Cardiac fibroblast (primary cell): ENCODE measurements at places on chromosomes 16 and 17.

DNA sequence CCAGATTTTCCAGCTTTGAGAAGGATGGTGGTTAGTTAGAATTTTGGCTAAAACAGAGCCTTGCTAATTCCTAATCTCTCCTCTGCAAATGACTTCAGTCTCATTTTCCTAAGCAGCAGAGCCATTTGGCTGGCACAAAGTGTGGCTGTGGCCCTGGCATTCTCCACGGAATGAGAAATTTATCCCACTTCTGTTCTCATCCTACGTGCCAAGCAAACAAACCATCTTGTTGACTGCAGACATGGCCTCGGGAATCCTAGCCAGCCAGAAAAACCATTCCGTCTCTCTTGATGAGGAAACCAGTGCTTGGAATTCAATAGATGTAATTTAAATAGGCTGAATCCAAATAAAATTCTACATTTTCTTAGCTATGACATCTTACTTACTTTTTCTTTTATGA is 34.1 kb upstream of the ELAC2 start:
- DNase-seq = no peak

DNA sequence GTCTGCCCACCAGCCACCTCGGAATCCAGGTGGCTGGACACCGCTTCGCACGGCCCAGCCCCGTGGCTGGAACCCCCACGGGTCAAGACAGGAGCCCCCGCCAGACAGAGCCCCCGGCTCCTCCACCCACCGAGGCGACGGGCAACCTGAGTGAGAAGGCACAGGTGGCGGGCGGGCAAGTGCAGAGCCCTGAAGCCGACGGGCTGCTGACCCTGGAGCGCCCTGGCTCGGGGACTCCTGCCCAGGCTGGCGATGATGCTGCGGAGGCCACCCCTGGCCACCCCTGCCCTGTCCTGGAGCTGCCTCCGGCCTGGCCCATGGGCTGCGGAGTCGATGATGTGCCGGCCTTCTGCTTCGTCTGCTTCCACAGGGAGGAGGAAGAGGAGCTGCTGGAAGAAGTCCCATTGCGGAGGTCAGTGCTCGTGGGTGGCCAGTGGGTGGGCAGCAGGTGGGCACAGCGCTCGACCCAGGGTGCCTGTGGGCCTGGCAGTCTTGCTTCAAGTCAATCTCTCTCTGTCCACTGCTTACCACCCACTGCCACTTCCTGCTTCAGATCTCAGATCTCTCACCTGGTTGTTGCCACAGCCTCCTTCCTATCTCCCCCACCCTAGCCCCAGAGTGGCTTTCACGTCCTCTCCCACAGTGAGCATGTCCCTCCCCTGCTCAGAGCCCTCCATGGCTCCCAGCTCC is 33.1 kb upstream of the SBK1 start:
- DNase-seq = no peak

DNA sequence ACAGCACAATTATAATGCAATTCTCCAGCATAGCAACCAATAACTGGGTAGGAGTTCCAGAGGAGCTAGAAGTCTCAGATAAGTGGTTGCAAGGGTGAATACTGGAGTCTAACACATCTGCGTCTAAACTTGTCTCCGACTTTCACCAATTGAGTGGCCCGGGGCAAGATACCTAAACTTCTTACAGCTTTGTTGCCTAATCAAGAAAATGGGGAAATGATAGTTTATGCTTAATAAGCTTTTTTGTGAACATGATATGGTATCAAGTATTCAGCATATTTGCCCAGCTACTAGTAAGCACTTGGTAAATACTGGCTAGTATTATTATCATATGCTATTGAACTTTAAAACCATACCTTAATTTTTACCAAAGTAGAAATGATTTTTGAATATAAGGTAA is 183.5 kb downstream of the KCNJ2 start:
- no peak for DNase-seq

GRCh38 chr16:2512735-2513404 is 882 bp upstream of the ATP6V0C start:
- DNase-seq = no peak

DNA sequence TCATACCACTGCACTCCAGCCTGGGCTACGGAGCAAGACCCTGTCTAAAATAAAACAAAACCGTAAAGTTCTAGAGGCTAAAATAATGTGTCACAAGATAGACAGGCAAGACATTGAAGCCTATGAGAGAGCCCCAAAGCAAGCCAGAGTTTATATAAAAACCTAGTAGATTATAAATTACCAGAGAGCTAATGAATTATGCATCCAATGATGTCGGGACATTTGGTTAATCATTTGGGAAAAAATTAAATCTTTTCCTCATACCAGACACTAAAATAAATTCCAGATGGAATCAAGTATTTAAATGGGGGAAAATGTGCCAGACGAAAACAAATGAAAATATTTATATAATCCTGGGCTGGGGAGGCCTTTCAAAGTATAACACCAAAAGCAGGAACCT is 24.2 kb downstream of the CCDC40 start:
- no peak for DNase-seq

- DNase-seq = no peak
Observed at GRCh38 chr17:30476726-30477082, 504 bp upstream of the GOSR1 start.

DNA sequence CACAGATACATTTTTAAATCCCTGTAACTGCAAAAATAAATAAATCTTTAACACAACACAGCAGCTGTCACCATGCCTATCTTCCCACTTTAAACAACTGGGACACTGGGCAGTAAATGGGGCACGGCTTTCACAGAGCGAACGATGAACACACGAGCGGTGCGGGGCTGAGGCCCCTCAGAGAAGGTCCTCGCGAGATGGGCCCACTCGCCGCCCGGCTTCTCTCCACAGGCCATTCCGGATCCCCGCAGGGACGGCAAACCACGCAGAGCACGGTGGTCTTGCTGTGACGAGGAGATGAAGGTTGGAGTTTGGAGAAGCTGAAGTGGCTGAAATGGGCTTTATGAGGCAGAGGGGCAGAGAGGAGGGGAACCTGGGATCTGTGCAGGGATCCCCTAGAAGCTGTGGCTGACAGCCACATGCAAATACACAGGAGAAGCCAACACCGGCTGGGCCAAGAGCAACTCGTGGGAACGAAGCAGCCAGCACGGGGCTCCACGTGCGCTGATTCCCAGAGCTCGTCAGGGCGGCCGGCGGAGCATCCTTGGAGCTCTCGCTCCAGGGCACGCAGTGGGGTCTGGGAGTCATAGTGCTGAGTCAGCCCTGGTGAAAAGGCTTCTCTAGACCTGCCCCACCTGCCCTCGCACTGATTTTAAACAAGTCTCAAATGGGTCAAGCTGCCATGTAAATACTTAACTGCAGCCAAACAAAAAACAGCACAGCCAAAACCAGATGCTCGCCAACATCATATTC is 31.7 kb downstream of the CCDC57 start:
- DNase-seq = no peak

DNA sequence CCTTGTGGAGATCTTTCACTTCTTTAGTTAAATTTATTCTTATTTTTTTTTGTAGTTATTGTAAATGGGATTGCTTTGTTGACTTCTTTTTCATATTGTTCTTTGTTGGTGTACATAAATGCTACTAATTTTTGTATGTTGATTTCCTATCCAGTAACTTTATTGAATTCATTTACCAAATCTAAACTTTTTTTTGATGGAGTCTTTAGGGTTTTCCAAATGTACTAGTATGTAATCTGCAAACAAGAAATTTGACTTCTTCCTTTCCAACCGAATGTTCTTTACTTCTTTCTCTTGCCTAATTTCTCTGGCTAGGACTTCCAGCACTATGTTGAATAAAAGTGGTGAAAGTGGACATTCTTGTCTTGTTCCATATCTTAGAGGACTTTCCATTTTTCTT is 41.8 kb upstream of the NACA2 start:
- no peak for DNase-seq

DNA sequence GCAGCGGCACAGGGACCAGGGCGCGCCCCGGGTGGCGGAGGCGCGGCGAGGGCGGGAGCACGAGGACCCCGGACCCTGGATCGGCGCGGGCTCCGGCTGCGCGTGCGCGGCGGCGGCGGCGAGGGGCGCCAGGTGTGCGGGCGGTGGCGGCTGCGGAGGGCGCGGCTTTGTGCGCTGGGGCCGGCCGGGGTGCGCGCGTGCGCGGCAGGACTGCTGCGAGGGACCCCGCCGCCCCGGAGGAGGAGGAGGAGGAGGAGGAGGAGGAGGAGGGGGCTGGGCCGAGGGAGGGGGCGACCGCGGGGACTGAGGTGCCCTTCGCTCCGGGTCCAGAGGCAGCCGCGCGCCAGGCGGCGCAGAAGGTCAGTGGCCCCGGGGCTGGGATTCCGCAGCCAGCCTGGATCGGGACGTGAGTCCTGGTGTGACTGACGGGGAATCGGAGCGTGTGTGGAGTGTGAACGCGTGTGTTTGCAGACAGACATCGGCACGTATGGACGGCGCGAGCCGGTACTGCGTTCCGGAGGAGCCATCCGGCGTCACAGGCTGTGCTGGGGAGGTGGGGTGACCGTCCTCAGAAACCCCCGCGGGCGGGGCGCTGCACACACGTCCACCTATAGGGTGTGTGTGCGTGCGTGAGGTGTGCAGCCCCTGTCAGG is 19.5 kb upstream of the RAP1GAP2 start:
- DNase-seq = no peak

DNA sequence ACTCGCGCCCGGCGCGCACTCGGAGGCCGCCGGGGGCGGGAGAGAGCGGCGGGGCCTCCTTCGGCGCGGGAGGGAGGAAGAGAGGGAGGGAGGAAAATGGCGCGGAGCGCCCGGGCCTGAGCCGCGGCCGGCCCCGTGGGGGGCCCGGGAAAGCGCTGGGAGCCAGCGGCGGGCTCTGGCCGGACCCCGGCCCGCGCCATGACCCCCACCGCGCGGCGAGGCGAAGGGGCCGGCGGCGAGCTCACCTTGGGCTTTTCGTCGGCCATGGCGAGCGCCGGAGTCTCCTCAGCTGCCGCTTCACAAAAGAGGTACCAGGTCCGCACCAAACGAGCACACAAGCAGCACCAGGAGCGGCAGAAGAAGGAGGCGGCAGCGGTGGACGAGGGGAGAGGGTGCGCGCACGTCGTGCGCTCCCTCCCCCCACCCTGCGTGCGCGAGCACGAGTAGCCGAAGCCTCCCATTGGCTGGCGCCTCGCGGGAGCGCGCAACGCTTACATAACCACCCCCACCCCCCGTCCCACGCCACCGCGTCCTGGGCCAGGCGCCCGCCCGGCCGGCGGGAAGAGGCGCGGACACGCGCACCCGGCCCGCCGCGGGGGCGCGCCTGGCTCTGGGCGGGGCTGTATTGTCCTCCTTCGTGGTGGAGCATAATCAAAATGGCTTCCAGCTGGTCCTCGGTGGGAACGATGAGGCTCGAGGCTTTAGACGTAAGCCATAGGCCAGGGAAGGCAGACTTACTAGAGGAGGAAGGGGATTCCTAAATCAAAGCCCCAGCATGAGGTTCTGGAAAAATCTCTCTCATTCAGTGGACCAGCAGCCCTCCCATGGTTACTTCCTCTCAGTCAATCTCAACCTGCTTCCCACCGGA is at the start of gene SUMO2:
SUMO2 (minus strand) TSS at position 391 of the 868 bp plus-strand sequence; CDS start at position 266, 125 bp downstream.
- peak; percentile 96 for DNase-seq

DNA sequence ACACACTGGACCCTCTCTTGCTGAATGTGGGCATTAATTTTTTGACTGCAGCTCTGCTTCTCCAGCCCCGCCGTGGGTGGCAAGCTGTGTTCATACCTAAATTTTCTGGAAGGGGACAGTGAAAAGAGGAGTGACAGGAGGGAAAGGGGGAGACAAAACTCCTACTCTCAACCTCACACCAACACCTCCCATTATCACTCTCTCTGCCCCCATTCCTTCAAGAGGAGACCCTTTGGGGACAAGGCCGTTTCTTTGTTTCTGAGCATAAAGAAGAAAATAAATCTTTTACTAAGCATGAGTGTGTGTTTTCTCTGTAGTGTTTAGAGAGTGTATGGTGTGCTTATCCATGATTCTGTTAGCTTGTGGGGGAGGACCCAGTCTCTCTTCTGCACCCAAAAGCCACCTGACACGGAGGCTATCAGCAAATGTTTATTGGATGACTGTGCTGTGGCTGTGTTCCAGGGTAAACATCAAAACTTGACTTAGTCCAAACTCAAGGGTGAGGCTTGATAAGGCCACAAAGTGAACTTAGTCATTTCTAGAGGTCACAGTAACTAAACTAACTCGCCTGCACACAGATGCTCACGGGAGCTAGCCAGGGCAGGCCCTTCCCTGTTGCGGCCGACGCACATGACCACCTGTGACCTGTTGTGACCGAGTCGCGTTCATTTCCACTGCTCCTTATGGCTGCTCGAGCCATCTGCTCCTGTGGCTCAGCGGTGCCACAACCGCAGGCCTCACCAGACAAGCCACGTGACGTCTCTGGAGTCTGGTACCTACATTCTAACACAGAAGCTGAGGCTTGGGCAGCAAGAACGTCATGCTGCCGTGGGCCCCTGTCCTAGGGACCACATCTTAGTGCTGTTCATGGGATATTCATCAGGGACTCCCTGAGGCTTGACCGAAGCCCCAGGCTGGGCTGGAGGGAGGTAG is 9.8 kb upstream of the MED11 start:
- peak; percentile 37 for DNase-seq

DNA sequence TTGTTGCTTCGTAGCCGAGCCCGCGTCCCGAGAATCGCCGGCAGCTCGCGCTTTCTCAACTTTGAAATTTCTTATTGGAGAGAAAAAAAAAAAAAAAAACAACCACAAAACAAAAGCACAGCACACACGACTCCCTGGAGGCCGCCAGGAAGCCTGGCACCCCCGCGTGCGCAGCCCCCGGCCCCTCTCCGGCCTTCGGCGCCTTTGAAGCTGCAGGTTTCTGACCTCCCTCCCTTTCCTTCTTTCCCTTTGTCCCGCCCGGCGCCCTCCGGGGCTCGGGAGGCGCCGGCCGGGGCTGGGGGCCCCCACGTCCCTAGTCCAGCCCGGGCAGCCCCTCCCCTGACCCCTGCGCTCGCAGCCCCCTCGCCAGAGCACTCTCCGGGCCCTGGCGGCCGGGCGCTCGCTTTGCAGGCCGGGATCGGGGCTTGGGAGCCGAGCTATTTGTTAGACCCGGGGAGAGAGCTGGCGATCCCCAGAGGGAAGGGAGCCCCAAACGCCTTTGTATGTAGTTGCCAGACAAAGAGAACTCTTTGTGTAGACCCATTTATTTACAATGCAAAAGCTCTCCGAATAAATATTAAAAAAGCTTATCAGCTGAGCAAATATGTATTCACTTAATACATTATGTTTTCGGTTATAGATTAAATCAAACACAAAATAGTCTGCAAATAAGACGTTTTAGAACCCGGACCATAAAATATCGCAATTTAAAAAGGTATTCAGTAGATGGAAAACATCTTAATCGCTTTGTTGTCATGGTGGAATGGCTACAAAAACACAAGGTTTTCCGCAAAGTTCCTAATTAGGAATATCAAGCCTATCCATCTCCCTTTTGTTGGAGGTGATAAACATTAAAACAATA is 2.3 kb downstream of the BAHCC1 start:
- DNase-seq = peak; percentile 69

- no peak for DNase-seq
Observed at GRCh38 chr16:87808108-87808507, 42.3 kb upstream of the KLHDC4 start.

GRCh38 chr17:9002227-9002605 is 19.1 kb upstream of the NTN1 start:
- no peak for DNase-seq
